Stimulated activated CD4-positive, alpha-beta T cell treated with anti-CD3 and anti-CD28 coated beads, Interleukin-1b, Interleukin-23, amount 100 ng/mL, for 4 hours (primary cell): ENCODE measurements at places on chromosomes 7 and 10.

DNA sequence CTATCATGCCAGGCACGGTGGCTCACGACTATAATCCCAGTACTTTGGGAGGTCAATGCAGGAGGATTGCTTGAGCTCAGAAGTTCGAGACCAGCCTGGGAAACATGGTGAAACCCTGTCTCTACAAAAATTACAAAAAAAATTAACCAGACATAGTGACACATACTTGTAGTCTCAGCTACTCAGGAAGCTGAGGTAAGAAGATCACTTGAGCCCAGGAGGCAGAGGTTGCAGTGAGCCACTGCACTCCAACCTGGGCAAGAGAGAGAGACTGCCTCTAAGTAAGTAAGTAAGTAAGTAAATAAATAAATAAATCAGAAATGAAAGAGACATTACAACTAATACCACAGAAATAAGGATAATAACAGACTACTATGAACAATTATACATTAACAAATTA, 36.2 kb downstream of the PDLIM1 start:
- no peak for DNase-seq

DNA sequence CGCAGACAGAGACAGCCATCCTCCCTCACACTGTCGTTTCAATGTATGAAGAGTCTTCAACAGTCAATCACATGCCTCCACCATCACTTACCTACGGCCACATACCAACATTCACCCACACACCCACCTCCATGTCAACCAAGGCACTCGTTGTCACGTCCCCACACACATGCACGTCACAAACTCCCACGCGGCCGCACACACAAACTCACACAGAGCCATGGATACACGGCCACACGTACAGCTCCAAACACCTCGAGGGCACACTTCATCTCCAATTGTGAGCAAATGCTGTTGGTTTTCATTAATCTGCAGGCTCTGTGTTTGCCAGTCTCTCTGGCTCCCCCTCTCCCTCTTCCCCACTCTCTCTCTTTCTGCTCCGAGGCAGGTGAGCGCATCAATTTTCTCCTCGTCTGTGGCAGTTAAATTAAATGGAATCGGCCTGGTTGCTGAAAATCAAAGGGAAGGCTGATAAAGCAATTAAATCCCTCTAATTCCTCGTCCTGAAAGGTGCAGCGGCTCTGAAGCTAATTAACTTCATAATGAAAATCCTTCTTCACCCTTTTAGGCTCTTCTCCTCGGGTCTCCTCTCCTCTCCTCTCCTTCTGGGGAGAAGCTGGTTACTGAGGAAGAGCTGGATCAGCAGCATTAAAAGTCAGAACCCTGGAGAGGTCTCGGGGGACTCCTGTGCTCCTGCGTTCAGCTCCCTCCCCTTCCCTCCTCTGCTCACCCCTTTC, 53.8 kb upstream of the SLF2 start:
- no peak for DNase-seq

GRCh38 chr10:70528741-70529362, 50.3 kb downstream of the PALD1 start:
- DNase-seq, result no peak

GRCh38 chr10:101686133-101686925, 8.6 kb downstream of the FBXW4 start:
- DNase-seq, result no peak

- DNase-seq, result no peak
Measured at GRCh38 chr10:119447421-119447820, 95.1 kb downstream of the RGS10 start.

- no peak for DNase-seq
Measured at GRCh38 chr10:114320249-114321116, 81.4 kb downstream of the VWA2 start.

DNA sequence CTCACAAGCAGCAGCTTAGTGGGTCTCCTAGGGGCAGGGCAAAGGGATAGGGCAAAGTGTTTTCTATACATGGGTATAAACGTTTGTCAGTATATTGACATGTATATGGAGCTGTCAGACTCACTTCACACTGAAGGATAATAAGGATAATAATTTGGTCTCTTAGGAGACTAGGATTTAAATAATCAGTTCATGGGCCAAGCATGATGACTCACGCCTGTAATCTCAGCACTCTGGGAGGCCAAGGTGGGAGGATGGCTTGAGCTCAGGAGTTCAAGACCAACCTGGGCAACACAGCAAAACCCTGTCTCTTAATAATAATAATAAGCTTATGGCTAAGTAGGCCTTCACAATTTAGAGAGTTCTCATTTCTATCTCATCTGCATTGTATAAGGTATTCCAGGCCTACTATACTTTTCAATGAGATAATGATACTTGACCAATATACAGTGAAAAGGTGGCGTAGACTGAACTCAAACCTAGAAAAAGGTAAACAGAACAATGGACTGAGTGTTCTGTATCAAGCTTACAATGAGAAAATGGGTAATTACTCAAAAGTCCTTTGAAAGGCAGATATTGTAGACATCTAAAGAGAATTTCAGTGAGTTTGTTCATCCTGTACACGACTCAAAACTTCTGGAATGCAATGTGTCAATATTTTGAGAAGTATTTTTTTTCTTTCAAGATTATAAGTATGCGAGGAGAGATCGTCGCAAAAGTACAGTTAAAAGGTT, 7.0 kb downstream of the GSAP start:
- DNase-seq, result no peak

DNA sequence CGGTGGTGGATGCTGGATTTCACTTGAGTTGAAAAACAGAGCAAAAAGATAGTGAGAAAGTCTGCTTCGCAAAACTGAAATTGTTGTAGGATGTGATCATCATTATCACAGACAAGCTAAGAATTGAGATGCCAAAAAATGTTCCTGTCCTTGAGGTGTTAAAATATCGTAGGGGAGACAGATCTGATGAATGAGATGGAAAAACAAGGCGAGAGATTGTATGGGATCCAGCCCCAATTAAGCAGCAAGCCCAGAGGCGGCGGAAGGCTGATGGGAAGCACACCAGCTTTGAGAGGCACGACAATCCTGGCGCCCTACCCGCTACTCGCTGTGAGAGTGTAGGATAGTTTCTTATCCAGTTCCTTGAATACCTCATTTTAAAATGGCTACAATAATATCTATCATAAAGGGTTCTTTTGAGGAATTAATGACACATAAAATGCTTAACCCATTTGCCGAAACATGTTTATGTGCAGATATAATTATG, 131.1 kb upstream of the PTN start:
- DNase-seq, result no peak

- DNase-seq, result no peak
Measured at GRCh38 chr7:89232-90019, 102.9 kb upstream of the FAM20C start.

- no peak for DNase-seq
Measured at GRCh38 chr10:107215681-107216080, 51.2 kb upstream of the SORCS1 start.

DNA sequence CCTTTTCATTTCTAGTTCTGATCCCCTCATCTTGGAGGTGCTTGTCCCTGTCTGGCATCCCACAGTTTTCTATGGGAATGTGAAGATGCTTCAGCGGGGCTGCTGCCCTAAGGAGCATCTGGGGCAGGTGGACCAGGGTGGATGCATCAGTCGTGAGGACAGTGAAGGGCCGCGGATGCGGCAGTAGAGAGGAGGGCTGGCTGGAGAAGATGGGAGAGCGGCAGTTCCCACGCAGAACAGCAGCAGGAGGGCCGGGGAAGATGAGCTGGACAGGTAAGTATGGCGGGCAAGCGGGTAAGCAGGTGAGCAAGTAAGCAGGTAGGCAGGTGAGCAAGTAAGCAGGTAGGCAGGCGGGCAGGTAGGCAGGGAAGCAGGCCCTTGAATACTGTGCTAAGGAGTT, 48.9 kb downstream of the ASB13 start:
- DNase-seq, result no peak
